Inflammatory macrophage treated with lipopolysaccharide for 1 hour (primary cell): ENCODE measurements at places on chromosomes 12 and 14.

- peak; percentile 97 for DNase-seq
Measured at GRCh38 chr14:105481886-105482457, 4.7 kb upstream of the CRIP1 start.

GRCh38 chr12:9363145-9363544 is 154.9 kb upstream of the PZP start:
- DNase-seq: no peak

GRCh38 chr12:111635524-111635923 is 36.4 kb upstream of the ATXN2 start:
- DNase-seq: no peak

GRCh38 chr12:109289004-109289403 is 20.1 kb downstream of the FOXN4 start:
- DNase-seq: no peak

GRCh38 chr12:1117970-1118563 is 127.0 kb downstream of the ERC1 start:
- DNase-seq: peak; percentile 21

DNA sequence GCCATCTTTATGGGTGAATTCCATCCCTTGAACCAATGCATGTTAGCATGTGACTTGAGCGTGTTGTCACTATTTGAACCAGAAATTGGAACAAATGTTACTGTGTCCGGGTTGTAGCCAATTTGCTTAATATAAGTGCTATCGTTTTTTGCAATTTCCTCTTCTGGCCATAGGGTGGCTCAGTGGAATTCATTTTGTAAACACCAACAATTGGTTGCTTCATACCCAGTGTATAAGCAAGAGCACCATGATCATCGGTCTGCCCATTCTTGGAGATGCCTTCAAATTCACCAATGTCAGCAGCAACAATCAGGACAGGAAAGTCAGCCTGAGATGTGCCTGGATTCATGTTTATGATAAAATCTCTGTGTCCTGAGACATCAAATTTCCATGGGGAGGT is 5.0 kb upstream of the NEDD1 start:
- DNase-seq: peak; percentile 22

DNA sequence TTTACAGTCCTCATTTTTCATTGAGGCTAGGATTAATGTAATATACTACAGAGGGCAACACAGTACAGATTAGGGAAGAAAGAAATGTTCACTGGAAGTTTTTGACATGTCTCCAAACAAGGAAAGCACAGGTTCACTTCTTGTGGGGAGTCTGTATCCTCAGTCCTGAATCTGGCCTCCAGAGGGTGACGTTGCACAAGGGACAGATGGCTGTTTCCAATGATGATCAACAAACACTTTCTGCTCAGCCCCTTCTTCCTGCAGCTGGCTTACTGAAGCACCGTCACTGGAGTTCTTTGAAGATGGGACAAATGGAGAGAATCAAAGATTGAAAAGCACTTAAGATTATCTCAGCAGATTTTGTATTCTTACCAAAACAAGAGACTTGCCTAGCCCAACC is 123.3 kb upstream of the OR4E1 start:
- no peak for DNase-seq

DNA sequence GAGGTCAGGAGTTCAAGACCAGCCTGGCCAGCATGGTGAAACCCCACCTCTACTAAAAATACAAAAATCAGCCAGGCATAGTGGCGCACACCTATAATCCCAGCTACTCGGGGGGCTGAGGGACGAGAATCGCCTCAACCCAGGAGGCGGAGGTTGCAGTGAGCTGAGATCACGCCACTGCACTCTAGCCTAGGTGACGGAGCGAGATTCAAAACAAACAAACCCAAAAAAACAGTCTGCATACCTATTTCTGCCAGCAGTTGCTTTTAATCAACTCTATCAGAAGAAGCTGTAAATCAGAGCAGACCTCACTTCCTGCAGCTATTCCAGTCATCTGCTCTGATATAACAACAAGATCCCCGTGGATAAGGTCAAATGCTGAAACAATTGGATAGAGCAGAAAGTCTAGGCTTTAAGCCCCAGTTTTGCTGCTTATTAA is 50.5 kb downstream of the LIMA1 start:
- no peak for DNase-seq

- no peak for DNase-seq
Measured at GRCh38 chr12:52193991-52194390, 2.2 kb upstream of the KRT80 start.

DNA sequence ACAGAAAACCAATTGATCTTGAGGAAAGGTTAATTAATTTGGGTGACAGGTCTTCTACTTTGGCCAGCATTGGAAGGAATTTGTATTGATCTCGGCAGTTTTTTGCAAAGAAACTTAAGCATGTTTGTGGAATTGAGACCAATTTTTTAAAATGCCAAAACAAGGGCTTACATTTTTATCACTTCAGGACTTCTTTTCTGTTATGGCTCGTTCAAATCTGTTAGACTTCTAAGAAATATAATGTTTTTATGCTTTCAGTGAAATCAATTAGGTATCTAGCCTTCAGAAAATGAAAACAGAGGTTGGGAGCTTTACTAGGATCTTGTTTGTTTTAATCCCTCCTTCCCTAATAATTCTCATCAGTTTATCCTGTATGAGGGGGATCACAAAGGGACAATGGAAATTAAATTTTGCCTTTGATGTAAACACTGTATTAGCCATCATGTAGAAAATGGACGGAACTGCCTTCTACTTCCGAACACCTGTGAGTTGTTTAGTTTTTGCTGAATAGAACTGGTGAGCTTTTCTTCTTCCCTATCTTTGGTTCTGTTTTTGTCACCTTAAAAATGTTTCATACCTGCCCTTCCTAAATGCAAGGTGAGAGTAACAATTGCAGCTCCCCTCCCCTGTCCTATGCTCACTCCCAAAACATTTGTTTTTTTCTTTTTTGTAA is 7.8 kb downstream of the FOXA1 start:
- no peak for DNase-seq
